ENCODE measurements at places on chromosomes 1 and 21. TPM values are rescaled to one million over a fixed set of nuclear protein-coding genes. Genes with fewer than 3 reads are reported as not detected.

DNA sequence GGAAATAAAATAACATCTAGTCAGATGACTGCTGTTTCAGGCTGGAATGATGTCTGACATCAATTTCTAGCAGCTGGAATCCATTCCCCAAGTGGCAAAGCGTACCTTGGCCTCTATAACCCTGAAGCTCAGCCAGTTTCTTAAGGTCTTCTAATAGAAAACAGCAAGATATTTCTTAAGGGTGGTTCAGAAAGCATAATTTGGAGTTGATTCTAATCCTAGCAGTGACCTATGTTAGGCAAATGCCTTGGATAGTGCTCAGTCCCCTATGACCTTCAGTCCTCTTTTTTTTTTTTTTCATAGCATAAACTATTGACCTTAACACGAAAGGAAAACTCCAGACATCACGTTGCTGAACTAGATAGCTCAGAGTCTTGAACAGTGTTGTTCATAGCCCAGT is 56.5 kb downstream of the LAMC2 start:
- H3K4me3 ChIP-seq = no peak overlapping the region
- DNase-seq = no peak
- H3K27ac ChIP-seq = no peak overlapping the region
- H3K36me3 ChIP-seq = no peaks in the 10 kb centered on the region
- peaks cover 7% of the 10 kb centered on the region for H3K4me1 ChIP-seq

DNA sequence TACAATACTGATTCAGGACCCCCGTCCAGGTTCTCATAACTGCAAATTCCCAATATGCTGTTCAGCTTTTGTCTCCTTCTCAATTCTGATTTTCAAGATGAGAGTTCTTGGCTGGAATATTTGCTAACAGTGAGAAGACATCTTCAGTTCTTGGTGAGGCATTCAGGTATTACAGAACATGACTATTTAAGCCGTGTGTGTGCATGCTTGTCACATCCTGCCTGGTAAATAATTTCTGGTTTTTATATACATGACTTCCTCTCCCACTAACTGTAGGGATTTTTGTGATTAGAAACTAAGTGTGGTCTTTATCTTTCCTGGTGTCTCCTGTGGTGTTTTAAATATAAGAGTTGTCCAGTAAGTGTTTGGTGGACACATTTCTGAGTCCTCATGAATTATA is 10.2 kb upstream of the SLC19A2 start:
- no peak for DNase-seq
- no peak overlapping the region for H3K4me3 ChIP-seq
- no peaks in the 10 kb centered on the region for H3K4me1 ChIP-seq

GRCh38 chr1:25618433-25618808 is 1.8 kb downstream of the MAN1C1 start:
- no peak for DNase-seq
- H3K27ac ChIP-seq = no peak overlapping the region
- H3K4me1 ChIP-seq = peaks cover 26% of the 10 kb centered on the region
- no peaks in the 10 kb centered on the region for H3K36me3 ChIP-seq
- peak overlapping the region; percentile 64 for H3K4me3 ChIP-seq

GRCh38 chr21:43645136-43645891 is 14.0 kb downstream of the HSF2BP start:
- no peak overlapping the region for H3K4me3 ChIP-seq
- DNase-seq = peak; percentile 86
- peak overlapping the region; percentile 64 for H3K27ac ChIP-seq
- H3K27me3 ChIP-seq = no peaks in the 10 kb centered on the region

DNA sequence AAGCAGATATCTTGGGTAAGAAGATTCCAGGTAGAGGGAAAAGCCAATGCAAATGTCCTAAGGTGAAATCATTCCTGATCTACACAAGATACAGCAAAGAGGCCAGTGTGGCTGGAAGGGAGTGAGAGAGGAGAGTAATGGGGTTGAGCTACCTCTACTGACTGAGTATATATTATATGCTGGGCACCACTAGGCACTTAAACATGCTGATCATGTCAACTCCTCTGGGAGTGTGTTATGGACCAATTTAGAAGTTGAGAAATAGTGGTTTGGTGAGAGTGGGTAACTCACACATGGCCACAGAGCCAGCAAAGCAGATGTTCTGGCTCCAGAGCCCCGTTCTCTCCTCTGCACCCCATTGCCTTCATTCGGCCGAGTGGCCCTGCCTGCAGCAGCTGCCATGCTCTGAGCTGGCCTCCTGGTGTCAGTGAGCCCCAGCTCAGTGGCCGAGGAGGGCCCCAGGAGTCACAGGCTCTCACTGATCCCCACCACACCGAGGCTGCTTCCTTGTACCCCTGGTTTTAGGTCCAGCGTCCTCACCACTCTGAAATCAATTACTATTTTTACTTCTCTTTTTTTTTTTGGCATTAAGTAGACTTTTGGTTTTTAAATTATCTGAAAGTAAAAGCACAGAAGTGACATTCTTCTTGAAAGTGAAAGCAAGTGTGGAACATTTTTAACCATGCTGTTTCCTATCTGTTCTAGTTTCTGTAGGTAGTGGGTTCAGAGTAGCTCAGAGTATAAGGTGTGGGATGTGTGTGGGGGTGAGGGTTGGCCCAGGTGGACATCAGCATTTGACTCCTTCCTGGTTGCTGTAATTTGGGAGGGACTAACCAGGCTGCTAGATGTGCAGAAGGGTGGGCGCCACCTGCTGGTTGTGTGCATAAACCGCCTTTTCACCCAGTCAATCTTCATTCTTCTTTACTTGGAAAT is 45.8 kb upstream of the CRNN start:
- no peak overlapping the region for H3K27ac ChIP-seq
- no peak overlapping the region for H3K4me3 ChIP-seq
- H3K36me3 ChIP-seq = no peaks in the 10 kb centered on the region
- H3K27me3 ChIP-seq = no peaks in the 10 kb centered on the region
- no peak for DNase-seq

The STUM gene
- total RNA-seq = 0.16 TPM

DNA sequence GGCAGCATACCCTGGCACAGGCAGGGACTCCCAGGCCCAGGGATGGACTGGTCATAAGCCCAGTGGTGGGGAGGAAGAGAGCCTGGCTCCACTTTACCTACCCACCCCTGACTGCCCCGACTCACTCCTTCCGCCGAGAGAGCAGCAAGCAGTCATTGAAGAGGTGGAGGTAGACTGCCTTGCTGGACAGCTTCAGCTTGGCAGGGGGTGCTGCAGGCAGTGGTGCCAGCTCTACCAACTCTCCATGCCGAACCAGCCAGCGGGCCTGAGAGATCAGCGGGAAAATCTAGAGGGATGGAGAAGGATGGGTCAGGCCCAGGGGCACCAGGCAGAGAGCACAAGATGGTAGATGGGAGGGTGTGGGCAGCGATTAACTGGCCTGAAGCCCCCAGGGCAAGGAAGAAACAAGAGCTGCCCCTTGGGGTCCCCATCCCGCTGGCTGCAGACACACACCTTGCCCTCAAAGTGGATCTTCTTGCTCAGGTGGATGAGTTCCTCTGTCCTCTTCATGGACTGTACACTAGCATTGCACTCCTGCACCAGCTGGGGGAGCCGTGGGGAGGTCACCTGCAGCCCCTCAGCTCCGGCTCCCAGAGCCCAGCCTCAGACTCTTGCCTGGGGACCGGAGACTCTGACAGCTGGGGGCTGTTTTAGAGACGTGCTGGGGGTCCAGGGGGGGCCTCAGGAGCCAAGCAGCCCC is 7.7 kb downstream of the ARHGEF19 start:
- DNase-seq = peak; percentile 64
- H3K27ac ChIP-seq = no peak overlapping the region
- H3K36me3 ChIP-seq = no peaks in the 10 kb centered on the region

DNA sequence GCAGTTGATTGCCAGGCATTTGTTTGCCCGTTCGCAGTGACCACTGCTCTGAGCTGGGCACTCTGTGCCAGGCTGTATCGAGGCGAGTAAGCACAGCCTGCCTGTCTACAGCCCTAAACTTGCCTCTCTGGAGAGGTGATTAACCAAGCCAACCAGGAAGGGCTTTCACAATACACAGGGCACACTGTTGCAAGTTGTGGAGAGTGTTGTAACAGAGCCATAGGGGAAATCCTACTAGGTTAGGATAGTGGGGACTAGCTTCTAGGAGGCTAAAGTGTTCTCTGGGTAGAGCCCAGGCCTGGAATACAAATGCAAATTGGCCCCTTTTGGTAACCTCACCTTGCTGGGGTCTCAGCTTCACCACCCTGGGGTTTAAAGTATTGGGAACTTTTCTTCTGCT is 23.8 kb downstream of the PRDM2 start:
- H3K36me3 ChIP-seq = no peaks in the 10 kb centered on the region
- no peaks in the 10 kb centered on the region for H3K4me1 ChIP-seq
- no peaks in the 10 kb centered on the region for H3K27me3 ChIP-seq
- H3K4me3 ChIP-seq = no peak overlapping the region
- no peak overlapping the region for H3K27ac ChIP-seq

- no peak overlapping the region for H3K4me3 ChIP-seq
- H3K36me3 ChIP-seq = no peaks in the 10 kb centered on the region
- H3K27me3 ChIP-seq = no peaks in the 10 kb centered on the region
Measured at GRCh38 chr1:12627296-12627695, 9.3 kb upstream of the DHRS3 start.

DNA sequence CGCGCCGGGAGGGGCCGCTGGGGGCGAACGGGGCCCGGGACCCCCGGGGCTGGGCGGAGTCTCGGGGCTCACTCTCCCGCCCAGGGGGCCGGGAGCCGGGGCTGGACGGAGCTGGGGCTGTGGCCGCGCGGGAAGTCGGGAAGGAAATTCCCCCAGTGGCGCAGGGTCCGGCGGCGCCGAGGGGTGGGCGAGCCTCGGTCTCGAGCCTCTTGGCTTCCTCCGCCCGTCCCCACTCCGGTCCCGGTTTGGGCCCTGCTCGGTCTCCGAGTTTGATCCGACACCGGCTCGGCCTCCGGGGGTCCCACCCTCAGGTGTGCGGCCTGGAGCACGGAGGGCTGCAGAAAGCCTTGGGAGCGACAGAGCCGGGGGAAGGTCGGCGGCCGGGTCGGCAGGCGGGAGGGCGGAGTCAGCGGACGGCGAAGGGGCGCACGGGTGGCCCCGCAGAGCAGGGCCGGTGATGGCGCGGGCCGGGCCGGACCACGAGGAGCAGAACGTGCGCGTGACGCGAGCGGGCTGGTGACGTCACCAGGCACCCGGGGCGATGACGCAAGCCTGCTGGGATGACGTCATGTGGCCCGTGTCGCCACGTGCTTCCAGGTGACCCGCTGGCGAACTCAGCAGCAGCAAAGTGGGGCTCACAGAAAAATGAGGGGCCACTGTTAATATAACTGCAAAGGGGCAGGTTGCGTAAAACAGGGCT is 610 bp upstream of the HES4 start:
- H3K4me1 ChIP-seq = peaks cover 24% of the 10 kb centered on the region
- H3K27ac ChIP-seq = peak overlapping the region; percentile 99
- H3K4me3 ChIP-seq = peak overlapping the region; percentile 71
- DNase-seq = peak; percentile 93

The ANKRD45 gene
- not detected for total RNA-seq

The NBPF6 gene
- not detected for total RNA-seq

DNA sequence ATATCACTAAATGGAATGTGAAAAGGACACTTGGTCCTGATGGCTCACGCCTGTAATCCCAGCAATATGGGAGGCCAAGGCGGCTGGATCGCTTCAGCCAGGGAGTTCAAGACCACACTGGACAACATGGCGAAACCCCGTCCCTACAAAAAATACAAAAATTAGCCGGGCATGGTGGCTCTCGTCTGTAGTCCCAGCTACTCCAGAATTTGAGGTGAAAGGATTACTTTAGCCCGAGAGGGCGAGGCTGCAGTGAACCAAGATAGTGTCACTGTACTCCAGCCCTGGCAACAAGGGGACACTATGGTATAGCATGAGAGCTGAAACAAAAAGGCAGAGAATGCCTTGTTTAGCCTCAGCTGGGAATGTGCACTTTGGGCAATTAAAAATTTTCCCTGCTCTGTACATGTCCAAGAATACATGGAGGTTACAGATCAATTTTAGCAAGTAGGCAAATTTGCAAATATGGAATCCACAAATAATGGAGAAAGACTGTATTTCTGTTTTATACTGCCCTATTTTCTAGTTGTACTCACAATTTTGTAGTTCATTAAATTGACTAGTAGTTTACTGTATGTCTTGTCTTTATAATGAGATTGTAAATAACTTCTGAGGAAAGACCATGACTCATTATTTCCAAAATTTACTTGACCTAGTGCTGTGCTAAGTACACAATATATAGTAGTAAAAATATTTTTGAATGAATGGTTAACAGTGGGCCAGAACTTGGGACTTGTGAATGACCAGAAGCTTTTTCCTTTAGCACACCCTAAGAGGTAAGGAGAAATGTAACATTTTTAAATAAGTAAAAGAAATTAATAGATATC is 2.0 kb upstream of the ANGEL2 start:
- no peaks in the 10 kb centered on the region for H3K27me3 ChIP-seq
- H3K36me3 ChIP-seq = no peaks in the 10 kb centered on the region
- H3K4me3 ChIP-seq = no peak overlapping the region
- DNase-seq = no peak

- H3K27ac ChIP-seq = no peak overlapping the region
- H3K4me3 ChIP-seq = no peak overlapping the region
- DNase-seq = no peak
- no peaks in the 10 kb centered on the region for H3K36me3 ChIP-seq
- peaks cover 3% of the 10 kb centered on the region for H3K4me1 ChIP-seq
- H3K27me3 ChIP-seq = no peaks in the 10 kb centered on the region
Measured at GRCh38 chr1:245575710-245576109, 420.9 kb downstream of the KIF26B start.

Measured in hepatocyte (in vitro differentiated cells).